Activated naive CD4-positive, alpha-beta T cell treated with anti-CD3 and anti-CD28 coated beads, Interleukin-2, amount 50 U/mL, for 72 hours (primary cell): ENCODE measurements at places on chromosomes 1 and 21. TPM values are rescaled to one million over a fixed set of nuclear protein-coding genes. Genes with fewer than 3 reads are reported as not detected.

RBM11 gene
- total RNA-seq = 8.2 TPM

FDPS gene
- total RNA-seq = 372 TPM

S100A9 gene
- 1.4 TPM for total RNA-seq

PTCH2 gene
- 0.99 TPM for total RNA-seq

OR2T12 gene
- total RNA-seq = not detected

LINGO4 gene
- 0.72 TPM for total RNA-seq

SRSF4 gene
- 163 TPM for total RNA-seq

FCRLB gene
- not detected for total RNA-seq

EXTL1 gene
- total RNA-seq = not detected

RNU1-1 gene
- 1,722 TPM for total RNA-seq

FAM78B gene
- total RNA-seq = 0.78 TPM

EPHA10 gene
- 0.14 TPM for total RNA-seq

MARCKSL1 gene
- total RNA-seq = 10.6 TPM

SNRNP40 gene
- 94.8 TPM for total RNA-seq

LCE1B gene
- total RNA-seq = not detected

SYPL2 gene
- total RNA-seq = not detected

OR2M3 gene
- total RNA-seq = not detected

NCF2 gene
- total RNA-seq = 4.3 TPM

LAMC2 gene
- total RNA-seq = not detected

PROX1 gene
- 0.08 TPM for total RNA-seq

KRTAP20-1 gene
- not detected for total RNA-seq

SNRPE gene
- 285 TPM for total RNA-seq

SPRR5 gene
- not detected for total RNA-seq

GJC2 gene
- total RNA-seq = 0.16 TPM

ITLN2 gene
- total RNA-seq = not detected

HAO2 gene
- not detected for total RNA-seq

VPS45 gene
- total RNA-seq = 25.0 TPM

ALG14 gene
- total RNA-seq = 3.7 TPM

PDZK1IP1 gene
- not detected for total RNA-seq

KCNE2 gene
- not detected for total RNA-seq

SSX2IP gene
- 9.9 TPM for total RNA-seq

KMO gene
- not detected for total RNA-seq

C8A gene
- total RNA-seq = not detected

AIM2 gene
- 14.4 TPM for total RNA-seq

FAM72B gene
- 36.7 TPM for total RNA-seq

AMPD2 gene
- total RNA-seq = 113 TPM

XCL2 gene
- total RNA-seq = 4.9 TPM

CHD5 gene
- total RNA-seq = 0.59 TPM

DNASE2B gene
- total RNA-seq = not detected

KRTAP13-2 gene
- not detected for total RNA-seq

TRIM62 gene
- 5.3 TPM for total RNA-seq

FNDC10 gene
- 2.9 TPM for total RNA-seq

PACC1 gene
- total RNA-seq = 16.9 TPM

RGS8 gene
- not detected for total RNA-seq

KANK4 gene
- total RNA-seq = not detected

SEC16B gene
- not detected for total RNA-seq

NR5A2 gene
- 0.16 TPM for total RNA-seq

PROK1 gene
- total RNA-seq = not detected

RNASEL gene
- 5.2 TPM for total RNA-seq

TRIM63 gene
- total RNA-seq = 0.31 TPM

BRDT gene
- not detected for total RNA-seq

LRRC7 gene
- total RNA-seq = not detected

CACNA1E gene
- total RNA-seq = 0.16 TPM

RIPK4 gene
- 1.3 TPM for total RNA-seq

VSIG8 gene
- total RNA-seq = 0.18 TPM

LENEP gene
- 0.66 TPM for total RNA-seq
